ENCODE measurements at places on chromosomes 3 and 15. TPM values are rescaled to one million over a fixed set of nuclear protein-coding genes. Genes with fewer than 3 reads are reported as not detected.

FILIP1L gene
- 23.3 TPM for total RNA-seq

GOLGA8S gene
- not detected for total RNA-seq

SYNM gene
- 32.0 TPM for total RNA-seq

ADGRG7 gene
- total RNA-seq: not detected
